ENCODE measurements at places on chromosomes 1 and 21.

DNA sequence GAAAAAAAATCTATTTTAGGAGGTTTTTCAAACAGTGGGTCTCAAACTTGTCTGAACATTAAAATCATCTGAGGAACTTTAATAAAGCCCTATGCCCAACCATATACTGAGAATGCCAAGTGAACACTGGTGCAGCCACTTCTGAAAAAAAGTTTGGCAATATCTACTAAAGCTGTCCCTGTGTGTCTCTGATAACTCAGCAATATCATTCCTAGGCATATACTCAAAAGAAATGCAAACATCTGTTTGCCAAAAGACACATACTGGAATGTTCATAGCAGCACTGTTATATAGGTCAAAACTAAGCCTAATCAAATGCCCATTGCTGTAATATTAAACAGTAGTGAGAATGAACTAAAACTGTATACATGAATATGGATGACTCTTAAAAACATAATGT lies 74.2 kb upstream of the RGS4 start:
- no peak for DNase-seq

GRCh38 chr1:184408580-184408979 lies 21.8 kb downstream of the C1orf21 start:
- no peak for DNase-seq

DNA sequence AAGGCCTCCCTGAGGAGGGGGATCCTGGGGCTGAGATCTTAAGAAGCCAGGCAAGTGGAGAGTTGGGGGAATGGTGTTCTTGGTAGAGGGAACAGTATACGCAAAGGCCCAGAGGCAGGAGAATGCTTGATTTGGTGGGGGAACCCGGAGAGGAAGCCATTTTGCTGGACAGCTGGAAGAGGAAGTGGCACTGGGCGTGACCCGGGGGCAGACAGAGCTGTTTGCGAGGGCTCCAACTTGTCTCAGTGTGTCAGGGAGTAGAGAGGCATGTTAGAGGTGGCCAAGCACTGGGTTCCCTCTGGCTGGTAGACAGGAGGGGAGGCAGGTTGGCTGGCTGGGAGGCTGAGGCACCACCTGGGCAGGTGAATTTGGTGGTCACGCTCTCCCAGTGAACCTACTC lies 96.3 kb upstream of the ACTL8 start:
- no peak for DNase-seq

GRCh38 chr1:88302843-88303486 lies 381.1 kb upstream of the PKN2 start:
- DNase-seq, result no peak

GRCh38 chr1:205827623-205828022 lies 14.6 kb upstream of the SLC41A1 start:
- DNase-seq, result no peak

DNA sequence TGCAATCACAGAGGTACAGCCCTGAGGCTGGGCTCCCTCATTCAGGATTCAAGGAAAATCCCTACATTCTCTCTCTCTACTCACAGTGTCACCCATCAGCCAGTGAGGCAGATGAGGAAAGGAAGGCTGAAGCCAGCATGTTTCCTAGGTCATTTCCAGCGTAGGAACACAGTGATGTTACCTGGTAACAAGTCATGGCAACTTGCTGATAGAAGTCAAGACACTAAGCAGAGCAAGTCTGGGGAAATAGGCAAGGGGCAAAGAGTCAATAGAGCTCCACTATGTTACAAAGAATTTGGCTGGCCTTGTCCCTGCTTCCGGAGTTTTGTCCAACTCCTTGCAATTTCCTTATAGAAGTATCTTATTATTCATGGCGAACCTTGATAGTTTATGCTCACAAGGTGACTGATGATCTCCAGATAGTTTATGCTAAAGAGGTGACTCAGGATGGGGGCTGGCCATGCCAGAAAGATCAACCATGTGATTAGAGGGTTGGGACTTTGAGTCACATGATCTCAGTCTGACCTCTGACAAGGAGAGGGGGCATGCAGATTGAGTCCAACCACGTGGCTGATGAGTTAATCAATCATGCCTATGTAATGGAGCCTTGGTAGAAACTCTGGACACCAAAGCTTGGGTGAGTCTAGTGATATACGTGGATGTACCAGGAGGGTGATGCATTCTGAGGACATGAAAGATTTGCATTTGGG lies 51.1 kb downstream of the SUSD4 start:
- DNase-seq, result no peak

- DNase-seq, result no peak
These were observed 12.4 kb upstream of the PODN start for GRCh38 chr1:53049574-53049967.

DNA sequence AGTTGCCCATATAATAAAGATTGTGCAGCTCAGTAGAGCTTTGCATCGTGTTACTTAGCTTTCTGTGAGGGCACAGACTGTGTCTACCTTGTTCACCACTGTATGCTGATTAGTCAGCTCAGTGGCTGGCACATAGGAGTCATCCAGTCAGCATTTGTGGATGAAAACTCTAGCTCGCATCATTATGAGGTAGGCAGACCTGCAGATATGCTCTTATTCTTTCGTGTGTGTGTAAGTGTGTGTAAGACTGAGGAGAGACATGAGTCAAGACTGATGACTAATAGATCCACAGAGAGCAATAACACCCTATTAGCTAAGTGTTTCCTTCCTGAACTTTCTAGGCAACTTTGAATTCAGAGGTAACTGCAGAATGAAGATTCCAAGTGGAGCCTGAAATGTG lies 17.1 kb downstream of the TTF2 start:
- DNase-seq, result no peak

GRCh38 chr1:157289424-157290105 lies 151.4 kb upstream of the ETV3 start:
- DNase-seq, result no peak

DNA sequence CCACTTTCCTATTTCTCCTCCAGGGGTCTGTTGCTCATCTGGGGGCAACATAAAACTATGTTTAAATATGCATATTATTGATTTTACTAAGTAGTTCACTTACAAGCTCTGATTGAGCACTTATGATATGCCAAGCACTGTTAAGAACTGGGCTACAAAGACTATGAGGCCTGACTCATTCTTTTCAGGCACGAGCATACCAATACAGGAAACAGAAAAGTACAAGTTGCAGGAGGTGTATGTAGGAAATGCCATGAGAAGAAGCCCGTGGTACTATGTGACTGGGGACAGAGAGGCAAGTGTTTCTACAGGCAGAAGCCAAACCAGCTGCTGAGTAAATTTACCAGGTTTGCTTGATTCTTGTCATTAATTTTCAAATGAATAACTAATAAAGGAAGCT lies 120.4 kb upstream of the PTGFR start:
- DNase-seq, result no peak

- DNase-seq, result no peak
These were observed 850 bp upstream of the KHDC4 start for GRCh38 chr1:155934936-155935590.

DNA sequence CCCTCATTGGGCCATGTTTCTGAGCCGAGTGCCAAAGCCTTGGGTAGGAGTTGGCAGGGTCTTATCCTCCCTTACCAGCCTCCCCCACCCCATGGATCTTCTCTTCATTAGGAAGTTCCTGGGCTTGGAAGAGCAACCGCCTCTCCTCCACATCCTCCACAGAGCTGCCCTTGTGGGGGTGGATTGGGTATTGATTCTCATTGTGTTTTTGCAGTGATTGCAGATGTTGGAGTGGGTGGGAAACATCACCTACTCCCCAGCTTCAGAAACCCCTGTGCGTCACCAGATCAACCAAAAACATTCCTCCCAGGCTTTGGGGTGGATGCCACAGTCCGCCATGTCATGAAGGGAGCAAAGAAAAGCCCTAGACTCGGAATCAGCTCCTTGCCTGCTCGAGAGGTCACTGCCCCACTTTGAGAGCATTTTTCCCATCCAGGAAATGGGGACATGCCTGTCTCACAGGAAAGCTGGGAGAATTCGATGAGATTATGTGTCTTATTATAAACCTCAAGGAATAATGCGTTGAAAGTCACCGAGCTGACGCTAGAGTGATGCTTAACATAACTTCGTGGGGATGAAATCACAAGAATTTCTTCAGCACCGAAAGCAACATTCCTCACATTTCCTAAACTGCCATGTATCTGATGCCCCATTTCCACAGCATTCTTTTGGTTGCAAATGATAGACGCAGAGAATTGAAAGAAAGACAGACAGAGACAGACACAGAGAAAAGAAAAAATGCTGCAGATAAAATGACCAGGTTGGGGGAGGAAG lies 44.7 kb upstream of the ZBTB40 start:
- no peak for DNase-seq

- no peak for DNase-seq
These were observed 642.8 kb downstream of the PLA2G4A start for GRCh38 chr1:187471555-187471954.

- no peak for DNase-seq
These were observed 96.3 kb downstream of the ARHGEF10L start for GRCh38 chr1:17635811-17636210.

DNA sequence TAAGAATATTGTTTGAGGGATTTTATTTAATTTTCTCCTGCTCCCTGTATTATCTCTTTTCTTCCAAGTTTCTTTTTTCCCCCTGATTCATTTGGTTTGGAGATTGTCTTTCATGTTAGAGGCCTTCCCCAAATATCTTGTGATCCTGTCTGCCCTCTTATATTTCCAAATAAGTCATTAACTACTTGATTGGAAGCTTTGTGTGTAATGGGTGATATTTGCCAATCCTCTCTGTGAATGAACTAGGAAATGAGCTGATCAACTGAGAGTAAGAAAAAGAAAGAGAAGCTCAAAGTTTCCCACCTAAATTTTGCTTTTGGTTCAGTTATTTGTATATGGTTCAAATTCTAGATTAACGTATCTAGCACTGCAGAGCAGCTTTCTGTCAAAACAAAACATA lies 23.6 kb upstream of the LY9 start:
- no peak for DNase-seq

DNA sequence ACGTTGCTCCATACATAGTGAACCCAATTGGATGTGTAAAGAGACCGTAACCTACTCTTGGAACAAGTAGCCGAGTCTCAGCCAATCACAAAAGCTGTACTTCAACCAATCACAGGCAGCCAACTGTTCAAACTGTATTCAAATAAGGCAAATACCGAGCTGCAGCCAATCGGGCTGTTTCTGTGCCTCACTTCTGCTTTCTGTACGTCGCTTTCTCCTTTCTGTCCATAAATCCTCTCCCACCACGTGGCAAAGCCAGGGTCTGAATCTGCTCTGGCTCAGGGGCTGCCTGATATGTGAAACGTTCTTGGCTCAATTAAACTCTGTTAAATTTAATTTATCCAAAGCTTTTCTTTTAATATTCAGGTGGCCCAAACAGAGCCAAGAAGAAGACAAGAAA lies 210.3 kb downstream of the URB2 start:
- DNase-seq, result no peak

DNA sequence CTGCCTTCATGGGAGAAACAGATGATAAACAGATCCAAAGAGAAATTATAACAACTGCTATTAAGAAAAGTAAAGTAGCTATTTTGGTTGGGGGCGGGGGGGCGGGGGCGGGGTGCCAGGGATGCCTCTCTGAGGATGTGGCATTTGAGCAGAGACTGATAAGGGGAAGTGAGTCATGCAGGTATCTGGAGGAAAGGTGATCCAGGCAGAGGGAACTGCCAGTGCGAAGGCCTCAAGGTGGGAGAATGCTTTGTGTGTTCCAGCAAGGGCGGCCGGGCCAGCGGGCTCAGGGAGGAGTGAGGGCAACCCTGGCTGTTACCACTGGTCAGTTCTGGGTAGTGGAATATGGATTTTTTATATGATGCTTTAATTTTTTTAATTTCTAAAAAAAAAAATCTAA lies 7.0 kb upstream of the TNFRSF1B start:
- no peak for DNase-seq

All from stimulated activated CD8-positive, alpha-beta memory T cell treated with anti-CD3 and anti-CD28 coated beads, Interleukin-7, amount 100 ng/mL, for 1 hour (primary cell).